Dermis microvascular lymphatic vessel endothelial cell (primary cell): ENCODE measurements at places on chromosomes 12 and 14.

DNA sequence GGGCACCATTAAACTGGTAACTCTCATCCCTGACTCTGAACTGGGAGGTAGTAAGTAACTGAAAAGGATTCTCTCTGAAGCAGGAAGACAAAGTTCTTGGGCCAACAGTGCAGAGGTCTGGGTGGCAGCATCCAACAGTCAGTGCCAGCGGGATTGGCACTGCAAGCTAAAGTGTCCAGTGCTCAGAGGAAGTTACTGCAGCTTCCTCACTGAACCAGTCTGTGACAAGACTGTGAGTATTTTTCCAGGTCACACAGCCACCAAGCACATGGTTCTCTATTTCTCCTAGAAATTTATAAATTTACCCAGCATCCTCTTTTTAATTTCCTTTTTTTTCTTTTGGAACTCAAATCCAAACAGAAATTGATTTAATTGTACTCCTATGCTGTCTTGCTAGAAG, 81.6 kb upstream of the FAR2 start:
- no peak for DNase-seq

DNA sequence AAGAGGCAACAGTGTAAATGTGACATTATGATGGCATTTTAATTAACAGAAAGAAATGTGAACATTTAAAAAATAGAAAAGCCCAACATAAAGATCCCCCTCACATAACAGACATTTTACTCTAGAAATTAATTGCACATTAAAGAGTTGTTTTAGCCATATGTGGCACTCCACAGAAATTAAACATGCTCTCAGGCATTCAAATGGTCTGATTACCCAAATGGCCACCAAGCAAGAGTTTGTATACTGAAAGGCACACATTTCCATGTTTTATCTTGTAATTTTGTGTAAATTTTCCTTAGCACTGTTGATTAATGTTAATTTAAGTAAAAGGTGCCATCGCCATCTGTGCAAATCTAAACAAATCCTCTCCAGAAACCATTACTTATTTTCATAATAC, 43.5 kb downstream of the GTF2A1 start:
- no peak for DNase-seq

DNA sequence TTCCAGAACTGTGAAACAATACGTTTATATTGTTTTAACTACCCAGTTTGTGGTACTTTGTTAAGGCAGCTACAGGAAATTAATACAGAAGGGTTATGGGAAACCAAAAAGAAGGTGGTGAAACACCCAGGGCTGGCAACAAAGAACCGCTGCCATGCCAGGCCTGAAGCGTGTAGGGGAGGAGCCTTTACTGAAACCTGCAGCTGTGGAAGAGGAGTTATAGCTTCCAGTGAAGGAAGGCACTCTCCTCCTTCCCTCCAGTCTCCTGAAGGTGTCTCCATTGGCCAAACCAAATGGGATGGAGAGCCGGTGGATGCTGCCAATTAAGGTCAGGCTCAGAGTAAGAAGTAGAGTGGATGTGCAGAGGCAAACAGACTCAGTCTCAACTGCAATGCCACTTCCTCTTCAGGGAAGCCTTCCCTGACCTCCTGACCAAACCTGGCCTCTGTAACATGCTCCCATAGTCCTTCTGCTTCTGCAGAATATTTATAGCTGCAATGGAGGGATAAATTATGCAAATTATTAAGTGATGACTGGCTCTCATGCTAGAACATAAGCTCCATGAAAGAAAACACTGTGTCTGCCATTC, 168.3 kb downstream of the DAD1 start:
- DNase-seq = peak; percentile 6

- peak; percentile 96 for DNase-seq
Observed at GRCh38 chr12:76183459-76184186, 99.1 kb upstream of the NAP1L1 start.

DNA sequence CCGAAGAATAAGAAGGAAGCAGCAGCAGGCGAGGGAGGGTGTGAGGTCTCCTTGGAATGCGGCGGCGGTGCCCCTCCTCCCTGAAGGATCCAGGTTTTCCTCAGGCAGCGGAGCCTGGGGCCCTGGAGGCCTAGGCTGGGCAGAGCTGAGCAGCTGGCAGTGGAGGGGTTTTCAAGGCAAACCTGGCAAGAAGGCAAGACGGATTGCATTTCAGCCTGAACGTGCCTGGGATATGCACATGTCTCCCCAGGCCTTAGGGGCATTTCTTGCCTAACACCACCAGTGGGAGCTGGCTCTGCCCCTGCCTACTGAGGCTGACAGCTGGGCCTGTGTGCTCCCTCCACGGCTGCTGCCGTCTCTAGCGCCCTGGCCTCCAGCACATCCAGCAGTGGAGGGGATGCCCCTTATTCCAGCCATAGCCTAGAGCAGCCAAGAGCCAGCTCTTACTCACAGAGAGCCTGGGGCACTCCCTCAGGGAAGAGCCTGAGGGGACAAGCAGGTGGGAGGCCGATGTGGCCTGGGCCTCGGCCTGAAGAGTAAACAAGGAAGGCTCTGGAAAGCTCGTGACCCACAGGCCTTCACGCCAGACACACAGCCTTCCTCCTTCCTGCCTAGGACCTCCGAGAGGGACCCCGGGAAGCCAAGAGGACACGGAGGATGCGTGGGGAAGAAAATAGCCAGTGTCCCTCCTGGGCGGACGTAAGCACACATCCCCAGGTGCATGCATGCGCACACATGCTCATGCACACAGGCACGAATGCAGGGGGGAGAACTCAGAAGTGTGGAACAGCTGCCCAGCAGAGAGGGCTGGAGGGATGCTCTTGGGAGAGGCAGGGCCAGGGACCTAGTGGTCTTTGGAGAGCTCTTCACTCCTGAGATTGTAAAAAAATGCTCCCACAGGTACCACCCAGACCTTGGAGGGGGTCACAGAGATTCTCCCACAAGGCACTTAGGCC, 23.0 kb upstream of the EIF2B2 start:
- no peak for DNase-seq

DNA sequence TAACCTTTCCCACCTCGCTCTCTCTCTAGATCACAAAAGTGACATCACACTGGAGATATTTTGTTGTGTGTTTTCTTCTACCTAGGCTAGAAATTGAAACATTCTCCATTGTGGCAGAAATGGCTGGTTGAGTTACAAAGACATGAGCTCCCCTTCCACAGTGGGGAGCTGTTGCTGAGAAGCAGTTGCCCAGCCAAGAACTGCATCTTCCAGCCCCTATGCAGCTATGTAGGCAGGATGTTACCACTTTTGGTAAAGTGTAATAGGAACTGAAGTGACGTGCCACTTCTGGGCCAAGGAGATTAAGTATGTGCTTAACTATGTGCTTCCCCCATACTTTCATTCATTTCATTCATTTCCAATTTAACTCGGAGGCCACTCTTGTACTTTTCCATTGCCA, 138.7 kb upstream of the E2F7 start:
- DNase-seq = peak; percentile 20

- DNase-seq = no peak
Observed at GRCh38 chr12:32264961-32265360, 134.4 kb upstream of the FGD4 start.

GRCh38 chr14:101980700-101981099, 16.3 kb downstream of the DYNC1H1 start:
- peak; percentile 77 for DNase-seq

- DNase-seq = no peak
Observed at GRCh38 chr12:105823810-105824209, 314.9 kb downstream of the NUAK1 start.

DNA sequence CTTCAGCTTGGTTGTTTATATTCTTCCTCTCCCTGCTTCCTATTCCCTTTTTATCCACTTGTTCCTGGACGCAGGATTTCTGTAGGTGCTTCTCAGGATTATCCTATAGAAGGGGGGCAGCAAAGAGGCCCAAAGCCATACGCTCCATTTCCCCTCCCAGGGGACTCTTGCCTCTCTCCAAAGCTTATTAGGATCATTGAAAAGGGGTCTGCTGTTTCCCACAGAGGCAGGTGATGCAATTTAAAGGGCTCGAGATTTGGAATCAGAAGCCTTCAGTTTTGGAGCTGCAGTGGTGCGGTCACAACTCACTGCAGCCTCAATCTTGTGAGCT, 31.5 kb upstream of the SYNDIG1L start:
- no peak for DNase-seq

GRCh38 chr14:34615507-34615906, 14.4 kb downstream of the SNX6 start:
- DNase-seq = no peak

- no peak for DNase-seq
Observed at GRCh38 chr14:96590190-96590864, 88.1 kb downstream of the PAPOLA start.

- no peak for DNase-seq
Observed at GRCh38 chr12:82361461-82361915, 3.2 kb downstream of the METTL25 start.

- no peak for DNase-seq
Observed at GRCh38 chr14:67199016-67199415, 9.8 kb downstream of the GARIN2 start.

DNA sequence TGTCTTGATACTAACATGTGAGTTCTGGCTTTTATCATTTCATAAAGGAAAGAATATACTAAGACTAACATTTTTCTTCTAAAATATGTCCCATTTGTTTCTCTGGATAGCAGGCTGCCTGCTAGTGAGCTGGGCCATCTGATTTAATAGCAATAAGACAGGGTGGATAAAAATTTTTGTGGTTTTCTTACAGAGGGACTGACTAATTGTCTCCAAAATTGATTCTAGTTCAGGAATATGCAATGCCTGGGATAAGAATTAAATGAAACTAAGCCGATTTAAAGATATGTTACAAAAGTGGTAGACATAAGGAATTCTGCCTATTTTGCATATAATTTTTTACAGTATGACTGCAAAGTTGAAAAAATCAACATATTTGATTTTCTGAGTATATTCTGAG, 252.9 kb upstream of the NAV3 start:
- DNase-seq = no peak

- no peak for DNase-seq
Observed at GRCh38 chr14:79840831-79841230, 370.5 kb downstream of the DIO2 start.

GRCh38 chr14:28243600-28243999, 523.0 kb upstream of the FOXG1 start:
- DNase-seq = no peak

GRCh38 chr12:53931844-53932581, 6.6 kb upstream of the HOXC13 start:
- DNase-seq = no peak

DNA sequence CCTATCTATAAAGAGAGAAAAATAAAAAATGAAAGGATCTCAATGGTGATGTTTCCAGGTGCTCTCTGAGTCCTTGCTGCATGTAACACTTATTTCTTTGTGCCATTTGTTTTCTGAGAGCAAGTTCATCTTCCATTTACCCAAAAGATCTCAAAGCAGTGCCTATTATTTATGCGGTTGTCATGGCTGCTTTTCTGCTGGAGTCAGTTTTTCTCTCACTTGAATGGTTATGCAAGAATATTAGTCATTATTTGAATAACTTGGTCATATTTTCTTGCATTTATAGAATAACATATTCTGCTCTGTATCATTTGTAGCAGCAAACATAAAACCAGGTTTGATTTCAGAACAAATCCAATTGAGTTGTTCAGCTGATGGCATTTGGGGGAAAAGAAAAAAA, 141.8 kb upstream of the G2E3 start:
- no peak for DNase-seq

- no peak for DNase-seq
Observed at GRCh38 chr14:101400830-101401229, 160.5 kb upstream of the DIO3 start.

GRCh38 chr12:120225200-120225558, 24.3 kb upstream of the RPLP0 start:
- DNase-seq = no peak

- no peak for DNase-seq
Observed at GRCh38 chr12:94623161-94623920, 27.0 kb downstream of the TMCC3 start.

- DNase-seq = no peak
Observed at GRCh38 chr12:88750867-88751543, 170.7 kb upstream of the KITLG start.

DNA sequence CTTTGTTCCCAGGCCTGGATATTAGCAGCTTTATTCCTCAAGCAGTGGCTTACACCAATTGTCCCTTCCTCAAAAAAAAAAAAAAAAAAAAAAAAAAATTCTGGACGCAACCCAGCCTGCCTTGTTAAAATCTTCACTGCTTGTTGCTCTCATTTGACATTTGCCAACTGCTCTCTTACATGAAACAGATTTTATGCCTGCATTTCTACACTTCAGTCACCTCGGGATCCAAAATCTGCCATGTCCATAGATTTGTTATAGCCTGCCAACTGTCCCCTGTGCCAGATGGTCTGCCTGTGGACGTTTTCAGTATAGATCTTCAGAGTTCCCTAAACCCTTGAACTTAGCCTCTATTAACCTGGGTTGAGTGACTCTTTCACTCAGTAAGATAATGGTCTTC, 651.5 kb downstream of the FSCB start:
- DNase-seq = no peak

DNA sequence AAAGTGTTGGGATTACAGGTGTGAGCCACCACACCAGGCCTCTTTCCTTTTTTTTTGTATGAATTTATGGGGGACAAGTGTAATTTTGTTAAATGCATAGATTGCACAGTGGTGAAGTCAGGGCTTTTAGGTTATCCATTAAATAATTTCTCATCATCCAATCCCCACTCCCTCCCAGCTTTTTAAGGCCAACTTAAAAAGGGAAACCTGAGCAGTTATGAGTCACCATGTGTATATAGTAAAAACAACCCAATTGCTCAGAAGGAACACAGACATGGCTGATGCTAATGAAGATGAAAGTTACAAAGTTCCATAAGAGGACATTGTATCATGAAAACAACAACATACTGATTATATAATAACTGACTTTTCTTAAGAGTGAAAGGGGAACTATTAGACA, 25.6 kb upstream of the ARID2 start:
- DNase-seq = no peak

- no peak for DNase-seq
Observed at GRCh38 chr14:60195179-60195810, 30.1 kb upstream of the DHRS7 start.

- peak; percentile 66 for DNase-seq
Observed at GRCh38 chr14:63573581-63573980, 30.4 kb upstream of the PPP2R5E start.

DNA sequence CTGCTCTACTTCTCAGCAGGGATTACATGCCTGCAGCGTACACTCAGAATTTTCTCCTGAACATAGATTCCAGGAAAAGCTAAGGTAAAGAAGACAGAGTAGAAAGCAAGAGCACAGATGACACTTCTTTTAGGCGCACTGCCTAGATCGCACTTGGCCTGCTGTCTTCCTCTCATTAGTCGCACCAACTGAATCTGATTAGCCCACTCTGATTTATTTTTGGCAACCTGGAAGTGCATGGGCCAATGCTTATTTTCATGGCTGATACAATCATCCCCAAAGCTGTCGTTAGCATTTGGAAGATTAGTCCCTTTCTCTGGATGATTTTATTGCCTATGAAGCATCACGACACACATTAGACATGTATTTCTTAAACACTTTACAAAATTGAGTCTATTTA, 152.5 kb downstream of the PTPRO start:
- DNase-seq = no peak

DNA sequence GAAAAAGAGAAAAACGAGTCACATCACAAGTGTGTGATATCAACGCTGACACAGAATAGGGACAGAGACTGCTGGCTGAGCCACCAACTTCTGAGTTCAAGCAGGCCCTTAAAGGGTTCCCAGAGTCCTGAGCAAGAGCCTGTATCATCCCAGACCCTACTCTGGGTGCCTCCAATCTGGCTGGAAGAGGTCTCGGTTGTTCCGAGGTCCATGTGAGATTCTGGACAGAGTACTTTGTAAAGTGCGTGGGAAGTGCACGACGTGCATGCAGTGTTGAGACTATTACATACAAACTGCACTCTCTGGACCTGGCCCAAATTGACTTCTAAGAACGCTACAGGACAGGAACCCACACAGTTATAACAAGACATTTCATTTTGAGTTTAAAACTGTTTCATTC, 40.6 kb downstream of the MOK start:
- DNase-seq = no peak

- DNase-seq = no peak
Observed at GRCh38 chr12:16417058-16417457, 69.6 kb downstream of the MGST1 start.
